ENCODE measurements at places on chromosomes 1 and 21. TPM values are rescaled to one million over a fixed set of nuclear protein-coding genes. Genes with fewer than 3 reads are reported as not detected.

DNA sequence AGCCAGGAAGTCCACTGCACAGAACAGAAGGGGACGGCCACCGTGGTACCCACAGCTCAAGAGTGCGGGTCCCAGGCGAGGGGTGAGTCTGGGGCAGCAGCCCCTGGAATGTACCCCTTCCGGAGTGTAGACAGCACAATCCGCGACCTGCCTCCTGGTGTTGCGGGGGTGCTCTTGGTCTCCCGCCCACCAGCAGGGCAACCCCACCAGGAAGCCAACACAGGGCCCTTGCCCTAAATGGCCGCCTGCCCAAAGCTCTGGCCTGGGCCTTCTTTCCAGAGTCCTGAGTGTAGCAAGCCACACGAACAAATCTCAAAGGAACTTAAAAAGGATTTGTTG lies 1.1 kb upstream of the SLC19A1 start:
- no peaks in the 10 kb centered on the region for H3K36me3 ChIP-seq
- DNase-seq = peak; percentile 51
- peaks cover 12% of the 10 kb centered on the region for H3K4me1 ChIP-seq
- no peak overlapping the region for H3K4me3 ChIP-seq
- H3K27ac ChIP-seq = no peak overlapping the region

DNA sequence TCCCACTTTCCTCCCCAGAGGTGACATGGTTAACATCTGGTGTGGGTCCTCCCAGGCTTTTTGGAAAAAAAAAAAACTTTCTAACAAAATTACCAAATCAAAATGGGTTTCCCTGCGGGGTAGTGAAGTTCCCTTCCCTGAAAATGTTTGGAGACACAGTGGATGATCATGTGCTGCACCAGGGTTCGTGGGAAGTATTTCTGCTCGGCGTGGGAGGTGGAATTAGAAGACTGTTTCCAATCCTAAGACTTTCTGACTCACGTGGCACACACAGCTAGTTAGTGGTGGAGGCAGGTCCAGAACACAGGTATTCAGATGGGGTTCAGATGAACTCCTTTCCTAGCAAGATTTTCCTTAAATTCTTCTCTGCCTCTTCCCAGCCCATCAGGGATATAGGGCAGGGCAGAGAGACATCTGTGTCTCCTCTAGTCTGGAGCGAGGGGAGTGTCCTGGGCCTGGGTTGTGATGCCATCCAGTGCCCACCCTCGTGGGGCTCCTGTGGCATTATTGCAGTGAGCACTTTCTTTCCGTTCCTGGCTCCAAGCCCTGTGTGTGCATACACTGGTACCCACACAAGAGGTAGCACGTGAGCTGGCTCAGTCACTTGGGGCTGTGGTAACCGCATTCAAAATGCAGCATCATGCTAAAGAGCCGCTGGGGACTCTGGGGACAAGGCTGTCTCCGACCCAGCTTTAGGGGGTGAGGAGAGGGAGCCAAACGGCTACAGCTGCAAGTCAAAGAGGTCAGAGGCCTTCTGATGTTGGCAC lies 27.5 kb downstream of the KCNC4 start:
- H3K27me3 ChIP-seq = no peaks in the 10 kb centered on the region
- H3K4me1 ChIP-seq = peaks cover 4% of the 10 kb centered on the region
- H3K36me3 ChIP-seq = no peaks in the 10 kb centered on the region
- H3K27ac ChIP-seq = no peak overlapping the region
- DNase-seq = no peak

Gene PDE4DIP
- total RNA-seq = 56.2 TPM

Gene LCE2C
- not detected for total RNA-seq
